ENCODE measurements at places on chromosomes 7 and 10.

DNA sequence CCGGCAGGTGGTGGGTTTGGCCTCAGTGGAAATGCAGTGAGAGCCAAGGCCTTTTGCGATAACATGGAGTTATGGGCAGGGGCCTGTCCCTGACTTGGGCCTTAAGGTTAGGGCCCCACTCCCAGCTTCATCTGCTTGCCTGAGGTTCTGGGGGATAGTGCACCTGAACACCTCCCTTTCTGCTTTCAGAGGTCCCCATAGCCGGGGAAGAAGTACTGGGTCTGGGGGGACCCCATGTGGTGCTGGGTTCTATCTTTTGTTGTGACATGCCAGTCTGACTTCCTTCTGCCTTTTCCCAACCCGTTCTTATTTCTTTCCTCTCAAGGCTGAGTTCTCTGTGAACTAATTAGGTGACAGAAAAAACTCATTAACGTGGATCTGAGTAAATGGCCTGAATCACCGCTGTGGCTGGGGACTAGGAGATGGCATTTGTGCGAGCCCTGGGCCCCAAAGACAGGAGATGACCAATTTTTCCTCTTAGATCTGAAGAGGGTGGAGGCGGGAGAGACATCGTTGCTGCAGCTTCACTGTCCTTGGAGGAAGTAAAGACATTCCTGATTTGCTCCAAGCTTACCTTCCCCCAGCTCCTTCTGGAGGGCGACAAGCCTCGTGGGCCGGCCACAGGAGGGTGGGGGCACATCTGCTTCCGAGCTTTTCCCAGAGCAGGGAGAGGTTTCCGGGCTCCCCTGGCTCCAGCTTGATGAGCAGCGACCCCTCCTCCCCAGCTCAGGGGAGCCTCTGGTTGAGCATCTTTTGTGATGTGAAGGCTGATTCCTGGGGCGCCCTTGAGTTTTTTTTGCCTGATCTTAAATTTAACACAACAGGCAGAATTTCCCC lies 2.0 kb downstream of the AGAP3 start:
- DNase-seq = no peak

- DNase-seq = no peak
Measured at GRCh38 chr7:142345811-142346210, 88.0 kb upstream of the PRSS58 start.

- DNase-seq = no peak
Measured at GRCh38 chr10:24170199-24170598, 38.7 kb upstream of the KIAA1217 start.

DNA sequence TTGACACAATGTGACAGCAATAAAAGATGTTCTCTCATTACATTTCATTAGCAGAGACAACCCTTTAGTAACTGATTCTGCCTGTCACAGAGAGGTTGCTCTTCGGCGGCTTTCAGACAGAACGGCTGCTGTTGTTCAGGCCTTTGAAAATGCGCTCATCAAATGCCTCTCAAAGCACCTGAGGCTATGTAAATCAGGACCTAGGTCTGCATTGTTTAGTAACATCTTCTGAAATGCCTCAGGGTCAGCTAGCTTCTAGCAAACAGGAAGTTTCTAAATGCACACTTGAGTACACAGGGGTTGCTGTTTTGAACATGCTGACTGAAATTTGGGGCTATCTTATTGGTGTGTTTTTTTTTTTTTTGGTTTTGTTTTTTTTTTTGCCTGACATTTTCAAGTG lies 143.3 kb upstream of the DKK1 start:
- no peak for DNase-seq

Measured in stimulated activated CD8-positive, alpha-beta memory T cell treated with anti-CD3 and anti-CD28 coated beads, Interleukin-15, amount 100 ng/mL, for 1 hour (primary cell).